KBM-7 (cell line): ENCODE measurements at places on chromosomes 13 and 19.

DNA sequence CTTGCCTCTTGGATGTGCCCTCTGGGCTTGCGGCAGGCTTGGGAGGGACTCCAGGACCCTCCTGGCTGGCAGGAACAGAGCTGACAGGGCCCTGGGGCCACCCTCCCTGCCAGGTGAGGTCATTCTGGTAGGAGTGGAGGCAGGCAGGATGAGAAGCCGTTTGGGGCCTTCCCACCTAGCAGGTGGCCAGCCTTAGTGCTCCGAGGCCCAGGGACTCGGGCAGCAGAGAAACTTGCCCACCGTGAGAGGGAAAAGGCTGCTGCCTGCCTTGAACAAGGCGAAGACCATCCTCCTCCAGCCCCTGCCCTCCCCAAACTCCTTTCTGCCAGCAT lies 8.5 kb downstream of the RFX1 start:
- no peak for DNase-seq

- no peak for DNase-seq
These were observed 6.1 kb downstream of the DOCK6 start for GRCh38 chr19:11256189-11256588.

- no peak for DNase-seq
These were observed 13.5 kb upstream of the KCNN1 start for GRCh38 chr19:17953316-17953801.

DNA sequence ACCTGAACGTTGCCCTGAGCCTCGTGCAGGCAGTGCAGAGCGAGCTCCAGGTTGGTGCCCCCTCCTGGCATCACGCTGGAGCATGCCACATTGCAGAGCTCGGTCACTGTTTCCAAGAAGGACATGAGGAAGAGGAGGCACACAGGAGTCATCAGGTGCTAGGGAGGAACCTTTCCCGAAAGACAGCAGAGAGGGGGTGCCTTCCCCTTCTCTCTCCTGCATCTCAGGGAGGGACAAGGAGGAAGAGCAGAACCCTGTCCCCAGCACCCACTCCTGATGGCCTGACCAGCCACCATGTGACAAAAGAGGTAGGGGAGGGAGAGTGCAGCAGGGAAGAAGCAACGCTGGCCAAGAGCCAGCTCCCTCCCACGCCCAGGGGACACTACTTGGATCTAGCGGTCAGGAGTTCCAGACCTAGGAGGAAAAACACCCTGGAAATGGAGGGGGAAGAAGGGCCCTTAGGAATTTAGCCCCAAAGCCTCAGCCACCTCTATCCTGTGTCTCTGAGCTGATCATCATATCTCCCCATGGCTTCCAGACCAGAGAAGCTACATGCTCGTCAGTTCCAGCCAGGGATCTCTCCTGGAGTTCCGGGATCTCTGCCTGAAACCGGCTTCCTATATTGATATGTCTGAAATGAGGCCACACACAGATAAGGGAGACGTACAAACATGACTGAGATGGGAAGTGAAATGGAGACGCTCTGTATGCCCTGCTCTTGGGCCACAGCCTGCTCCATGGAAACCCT lies 17.0 kb upstream of the NAPA start:
- DNase-seq, result no peak

DNA sequence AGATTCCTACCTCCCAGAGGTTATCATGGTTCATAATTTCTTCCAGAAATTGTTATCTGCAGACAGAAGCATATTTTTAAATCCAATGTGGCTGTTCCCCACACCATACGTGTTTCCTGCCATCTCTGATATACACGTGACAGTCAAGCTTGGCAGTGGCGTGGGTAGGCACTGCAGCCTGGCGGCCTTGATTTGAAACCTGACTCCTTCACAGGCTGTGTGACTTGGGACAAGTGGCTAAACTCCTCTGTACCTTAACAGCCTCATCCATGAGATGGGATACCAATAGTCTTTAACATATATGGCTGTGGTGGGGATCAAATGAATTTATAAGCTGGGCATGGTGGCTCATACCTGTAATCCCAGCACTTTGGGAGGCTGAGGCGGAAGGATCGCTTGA lies 33.2 kb downstream of the DPF1 start:
- DNase-seq, result no peak

GRCh38 chr13:31538067-31539042 lies 201.0 kb upstream of the RXFP2 start:
- DNase-seq, result peak; percentile 38

DNA sequence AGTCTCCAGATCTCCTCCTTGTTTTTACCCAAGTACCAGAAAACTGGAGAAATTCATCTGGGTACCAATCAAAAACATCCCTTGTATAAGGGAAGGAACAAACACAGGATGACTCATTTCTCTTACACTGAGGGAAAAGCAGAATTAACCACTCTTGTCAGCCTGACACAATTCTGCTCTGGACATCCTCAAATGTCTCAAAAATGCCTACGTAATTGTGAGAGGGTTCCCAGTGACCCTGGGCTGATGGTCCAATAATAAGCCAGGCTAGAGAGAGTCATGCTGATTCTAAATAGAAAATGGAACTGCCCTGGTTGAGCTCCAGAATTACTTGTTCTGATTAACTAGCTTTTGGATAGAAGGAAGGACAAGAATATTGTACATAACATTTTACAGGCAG lies 14.5 kb downstream of the ZNF708 start:
- DNase-seq, result no peak

DNA sequence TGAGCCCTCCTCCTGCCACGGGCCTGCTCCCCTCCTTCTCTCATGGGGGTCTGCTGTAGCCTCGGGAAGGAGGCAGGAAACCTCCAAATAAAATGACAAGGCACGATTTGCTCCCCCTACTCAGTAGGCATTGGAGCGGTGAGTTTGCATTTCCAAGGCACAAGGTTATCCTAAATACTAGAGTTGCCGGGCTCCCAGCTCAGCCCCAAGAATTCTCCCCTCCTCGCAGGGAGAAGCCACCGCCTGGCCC lies 1.5 kb downstream of the CEBPA start:
- peak; percentile 31 for DNase-seq

DNA sequence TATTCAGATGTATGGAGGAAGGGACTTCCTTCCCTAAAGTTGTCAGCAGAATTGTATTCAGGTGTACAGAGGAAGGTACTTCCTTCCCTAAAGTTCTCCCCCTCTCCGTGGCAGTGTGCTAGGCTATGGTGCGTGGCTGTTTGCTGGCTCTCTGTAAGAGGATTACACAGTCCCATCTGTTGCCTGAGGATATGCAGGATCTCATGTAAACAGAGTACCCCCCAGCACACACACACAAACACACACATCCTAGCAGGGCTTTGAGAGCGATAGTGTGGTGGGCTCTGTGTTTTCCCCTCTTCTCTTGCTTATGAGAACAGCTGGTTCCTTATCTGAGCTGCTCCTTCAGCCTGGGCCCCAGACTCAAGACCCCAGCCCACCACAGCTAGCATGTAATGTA lies 10.3 kb downstream of the NEK5 start:
- DNase-seq, result no peak

GRCh38 chr19:38649305-38650171 lies 2.1 kb downstream of the ACTN4 start:
- DNase-seq, result no peak

GRCh38 chr13:64206430-64207225 lies 2791.0 kb upstream of the PCDH20 start:
- no peak for DNase-seq

- DNase-seq, result no peak
These were observed 14.7 kb downstream of the CILP2 start for GRCh38 chr19:19552798-19553197.

GRCh38 chr19:31664997-31665396 lies 315.8 kb upstream of the TSHZ3 start:
- no peak for DNase-seq

GRCh38 chr19:40217934-40218890 lies at the start of gene TTC9B:
TTC9B (minus strand) TSS chr19:40218384; CDS start chr19:40218381, 3 bp downstream.
- DNase-seq, result peak; percentile 19

- DNase-seq, result no peak
These were observed 406.3 kb downstream of the GPC5 start for GRCh38 chr13:91804724-91805123.

DNA sequence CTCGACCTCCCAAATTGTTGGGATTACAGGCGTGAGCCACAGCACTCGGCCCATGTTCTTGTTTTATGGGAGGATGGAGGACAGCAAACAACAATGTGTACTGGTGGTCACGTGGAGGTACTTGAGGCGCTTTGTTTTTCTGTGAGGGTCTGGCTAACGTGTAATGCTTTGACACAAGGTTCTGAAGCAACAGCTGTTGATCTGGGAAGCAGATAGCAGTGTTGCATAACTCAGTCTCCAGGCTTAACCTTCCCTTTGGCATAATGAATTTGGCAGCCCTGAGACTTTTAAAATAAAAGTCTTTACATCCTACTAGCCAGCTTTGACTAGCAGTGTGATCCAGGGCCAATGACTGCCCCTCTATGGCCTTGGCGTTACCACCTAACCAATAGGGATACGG lies 6.9 kb upstream of the ZNF580 start:
- DNase-seq, result no peak

- DNase-seq, result no peak
These were observed 45.9 kb upstream of the AMER2 start for GRCh38 chr13:25218019-25218418.

GRCh38 chr13:111177081-111177711 lies 62.1 kb downstream of the ARHGEF7 start:
- DNase-seq, result peak; percentile 67

GRCh38 chr19:45119582-45119981 lies 26.6 kb downstream of the PPP1R37 start:
- no peak for DNase-seq

DNA sequence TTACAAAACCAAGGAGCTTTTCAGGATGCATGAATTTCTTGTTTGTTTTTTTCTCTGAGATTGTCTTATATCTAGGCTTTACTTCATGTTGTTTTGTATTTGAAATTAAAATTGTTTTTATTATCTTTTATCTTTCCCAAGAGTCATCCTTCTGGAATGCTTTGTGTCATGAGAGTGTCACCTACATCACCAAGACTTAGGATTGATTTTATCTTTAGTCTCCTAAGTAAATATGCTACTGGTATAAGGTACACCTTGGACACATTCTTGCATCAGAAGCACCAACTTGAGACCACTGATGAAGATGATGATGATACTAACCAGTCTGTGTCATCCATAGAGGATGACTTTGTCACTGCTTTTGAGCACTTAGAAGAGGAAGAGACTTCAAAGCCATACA lies 26.4 kb downstream of the AKAP11 start:
- DNase-seq, result no peak

DNA sequence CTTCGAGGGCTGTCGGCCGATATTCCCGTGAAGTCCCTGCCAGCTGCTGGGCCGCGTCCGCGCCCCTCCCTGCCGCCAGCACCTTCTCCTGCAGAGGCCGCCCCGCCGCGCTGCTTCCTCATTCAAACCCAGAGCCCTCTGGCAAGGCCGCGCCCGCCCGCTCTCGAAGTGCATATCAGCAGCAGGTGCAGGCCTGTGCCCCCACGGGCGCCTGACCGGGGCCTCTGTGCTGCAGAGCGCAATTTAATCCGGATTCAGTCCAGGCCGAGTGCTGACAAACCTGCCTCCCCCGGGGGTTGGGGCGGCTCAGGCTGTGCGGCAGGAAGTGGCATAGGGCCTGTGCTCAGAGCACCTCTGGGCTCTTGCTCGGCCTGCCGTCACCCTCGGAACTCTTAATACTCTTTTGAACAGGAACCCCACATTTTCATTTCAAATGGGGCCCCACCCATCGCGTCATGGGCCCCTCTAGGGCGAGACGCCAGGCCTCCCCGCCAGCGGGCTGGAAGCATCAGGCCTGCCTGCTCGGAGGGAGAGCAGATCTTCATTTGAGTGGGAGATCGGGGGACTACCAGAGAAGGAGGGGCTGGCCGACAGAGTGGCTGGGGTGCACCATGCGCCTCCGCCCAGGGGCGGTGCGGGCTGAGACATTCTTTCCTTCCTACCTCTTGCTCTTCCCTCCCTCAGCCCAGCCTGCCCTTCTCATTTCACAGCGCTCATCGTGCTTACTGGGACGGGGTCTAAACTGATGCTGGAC lies 125.7 kb downstream of the TNFRSF19 start:
- DNase-seq, result no peak

DNA sequence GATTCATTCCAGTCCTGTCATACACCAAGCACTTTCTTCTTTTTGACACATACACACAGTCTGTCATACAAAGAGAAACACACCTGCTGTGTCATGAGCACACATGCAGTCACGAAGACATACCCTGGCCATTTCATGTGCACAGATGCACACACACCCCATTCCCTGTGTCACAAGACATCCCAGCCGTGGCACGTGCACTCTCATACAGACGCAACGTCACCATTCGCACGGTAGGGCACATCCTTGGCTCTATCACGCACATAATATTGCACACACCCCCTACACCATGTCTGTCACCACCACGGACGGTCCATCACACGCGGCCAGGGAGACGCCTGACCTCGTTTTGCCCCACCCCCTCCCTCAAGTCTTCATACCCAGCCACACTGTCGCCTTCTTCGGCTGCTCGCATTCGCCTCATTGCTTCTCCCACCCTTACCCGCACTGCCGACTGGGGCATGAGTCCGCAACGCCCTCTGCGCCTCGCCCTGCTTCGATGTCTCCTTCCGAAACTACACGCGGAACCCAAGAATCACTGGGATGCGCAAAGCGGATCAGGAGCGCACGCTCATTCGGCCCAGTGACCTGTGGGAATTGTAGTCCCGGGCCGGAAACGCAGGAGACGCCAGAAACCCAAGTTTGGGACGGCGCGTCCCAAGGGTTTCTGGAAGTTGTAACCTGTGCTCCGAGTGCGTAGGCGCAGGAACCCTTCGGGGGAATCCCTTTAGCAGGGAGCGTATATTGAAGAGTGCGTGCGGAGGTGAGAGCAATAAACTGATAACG lies 6.8 kb upstream of the ZNF283 start:
- DNase-seq, result no peak

DNA sequence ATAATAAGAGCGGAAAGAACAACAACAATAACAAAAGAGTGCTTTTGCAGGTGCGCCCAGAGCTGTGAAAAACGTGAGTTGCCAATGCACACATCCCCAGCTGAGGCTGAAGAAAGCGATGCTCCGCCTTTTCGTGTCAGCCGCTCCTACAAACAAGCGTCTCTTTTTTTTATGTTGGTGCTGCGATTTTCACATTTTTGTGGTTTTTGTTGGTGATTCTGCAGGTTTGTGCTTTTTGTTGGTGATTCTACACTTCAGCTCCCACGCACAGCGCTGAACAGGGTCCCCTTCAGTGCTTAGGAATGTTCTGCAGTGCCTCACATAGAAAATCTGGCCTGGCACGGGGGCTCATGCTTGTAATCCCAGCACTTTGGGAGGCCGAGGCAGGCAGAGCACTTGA lies 7.3 kb upstream of the SBK3 start:
- DNase-seq, result no peak
